CD4-positive, CD25-positive, alpha-beta regulatory T cell (primary cell): ENCODE measurements at places on chromosomes 2 and 18. TPM values are rescaled to one million over a fixed set of nuclear protein-coding genes. Genes with fewer than 3 reads are reported as not detected.

- no peak for DNase-seq
These were observed 24.6 kb downstream of the DOCK10 start for GRCh38 chr2:225017713-225018112.

DNA sequence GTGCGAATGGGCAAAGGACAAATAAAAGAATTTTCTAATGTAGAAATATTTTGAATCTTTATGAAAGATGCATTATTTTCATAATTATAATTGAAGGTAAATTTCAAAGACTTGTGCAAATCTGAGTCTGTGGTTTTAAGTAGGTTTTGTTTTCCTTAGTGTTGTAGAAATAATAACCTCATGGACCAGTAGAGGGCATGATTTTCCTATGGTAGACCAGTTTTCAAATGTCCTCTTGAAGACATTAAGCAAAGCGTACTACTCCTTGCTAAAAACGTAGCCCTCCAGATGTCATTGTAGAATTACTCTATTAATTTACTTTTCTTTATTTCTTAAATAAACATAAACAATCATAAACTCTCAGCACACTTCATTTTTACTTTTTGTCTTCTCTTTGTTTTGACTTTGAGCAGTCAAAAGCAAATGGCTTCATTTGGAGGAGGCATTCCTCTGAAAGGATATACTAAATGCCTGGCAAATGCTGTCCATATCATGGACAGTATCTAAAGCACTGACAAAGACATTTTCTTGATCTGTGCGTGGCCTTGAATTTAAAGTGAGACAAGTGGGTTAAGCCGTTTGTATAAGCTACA is 85.8 kb upstream of the FAM237A start:
- peak; percentile 53 for DNase-seq

- DNase-seq, result no peak
These were observed 55.2 kb upstream of the DTNB start for GRCh38 chr2:25728559-25728958.

The ACKR3 gene
- polyA plus RNA-seq, result 3.9 TPM

The GKN2 gene
- not detected for polyA plus RNA-seq

- no peak for DNase-seq
These were observed 172.5 kb downstream of the MAIP1 start for GRCh38 chr2:200127848-200128247.

DNA sequence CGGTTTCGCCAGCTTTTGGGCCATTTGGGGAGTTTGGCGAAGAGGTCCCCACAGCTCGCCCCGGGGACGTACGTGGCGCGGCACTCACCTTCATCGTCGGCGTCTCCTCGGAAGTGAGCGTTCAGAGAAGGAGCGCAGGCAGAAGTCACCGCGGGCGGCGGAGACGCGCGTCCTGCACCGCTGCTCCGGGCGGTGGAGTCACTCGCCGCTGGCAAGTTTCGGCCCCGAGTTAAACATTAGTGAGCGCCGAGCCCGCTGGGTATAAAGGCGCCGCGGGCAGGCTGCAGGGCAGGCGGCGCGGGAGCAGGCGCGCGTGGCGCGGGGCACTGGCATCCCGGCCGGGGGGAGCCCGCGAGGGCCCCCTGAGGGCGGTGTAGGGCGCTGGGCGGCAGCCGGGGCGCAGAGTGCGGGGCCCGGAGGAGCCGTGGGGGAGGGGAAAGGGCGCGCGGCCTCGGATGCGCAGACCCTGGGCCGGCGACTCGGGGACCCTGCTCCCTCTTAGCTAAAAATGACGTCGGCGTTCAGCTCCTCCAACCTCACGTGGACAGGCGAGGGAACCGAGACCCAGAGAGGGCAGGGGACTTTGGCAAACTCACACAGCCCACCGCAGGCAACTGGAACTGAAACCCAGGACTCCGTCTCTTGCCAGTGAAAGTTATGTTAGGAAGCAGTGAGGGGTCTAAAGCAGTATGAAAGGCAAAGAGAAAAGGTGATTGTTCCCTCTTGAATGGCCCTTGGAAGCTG is at the start of gene DPP4:
DPP4 (minus strand) TSS at position 328 of the 744 bp plus-strand sequence; CDS start at position 94, 234 bp downstream.
- peak; percentile 59 for DNase-seq

The MPP4 gene
- polyA plus RNA-seq, result not detected

GRCh38 chr18:28115149-28115550 is 61.8 kb downstream of the CDH2 start:
- no peak for DNase-seq

DNA sequence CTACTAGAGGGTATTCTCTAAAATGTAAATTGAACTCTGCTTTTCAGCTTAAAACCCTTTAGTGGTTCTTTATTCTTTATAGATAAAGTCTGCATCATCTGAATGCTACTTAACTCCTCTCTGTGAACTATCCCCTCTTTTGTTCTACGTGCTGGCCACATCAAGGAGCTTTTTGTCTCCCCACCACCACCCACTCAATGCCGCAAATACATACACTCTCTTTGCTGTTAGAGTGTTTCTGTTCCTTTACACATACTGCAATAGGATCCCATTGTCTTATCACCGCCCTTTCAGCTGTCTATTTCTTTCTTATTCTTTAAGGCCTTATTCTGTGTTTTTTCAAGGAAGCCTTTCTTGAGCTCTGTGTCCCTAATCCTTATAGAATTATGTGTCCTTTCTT is 83.3 kb downstream of the EML4 start:
- no peak for DNase-seq

DNA sequence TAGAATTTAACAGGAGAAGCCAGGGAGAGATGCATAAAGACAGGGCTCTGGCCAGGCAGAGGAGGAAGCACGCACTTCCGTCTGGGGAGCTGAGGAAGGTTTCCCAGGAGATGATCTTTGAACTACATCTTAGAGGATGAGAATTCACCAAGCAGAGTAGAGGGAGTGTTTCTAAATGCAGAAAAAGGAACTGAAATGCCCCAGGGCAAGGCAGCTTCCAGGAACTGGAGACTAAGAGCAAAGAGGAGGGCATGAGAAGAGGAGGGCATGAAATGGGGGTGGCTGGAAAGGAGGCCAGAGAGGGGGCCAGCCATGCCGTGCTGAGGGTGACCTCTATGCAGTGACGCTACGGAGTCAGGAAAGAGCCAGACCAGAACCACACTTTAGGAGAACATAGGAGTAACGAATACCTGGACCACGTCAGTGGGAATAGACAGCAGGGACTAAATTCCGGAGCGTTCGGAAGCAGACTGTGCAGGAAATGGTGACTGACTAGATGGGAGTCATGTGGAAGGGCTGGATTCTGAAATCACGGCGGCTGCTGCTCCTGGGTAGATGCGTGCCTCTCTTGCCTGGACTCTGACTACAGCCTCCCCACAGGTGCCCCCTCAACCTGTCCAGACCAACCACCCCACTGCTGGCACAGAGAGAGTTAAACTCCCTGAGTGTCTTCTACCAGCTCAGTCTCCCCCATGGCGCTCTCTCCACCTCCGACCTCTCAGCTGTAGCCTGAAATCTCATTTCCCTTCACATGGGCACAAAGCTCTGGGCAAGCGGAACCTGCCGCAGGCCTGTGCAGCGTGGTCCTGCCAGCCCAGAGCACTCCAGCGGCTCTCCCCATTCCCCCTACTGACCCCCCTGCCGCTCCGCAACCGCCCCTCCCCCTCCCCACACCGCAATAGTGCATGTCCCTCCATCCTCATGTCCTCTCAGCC is 87.0 kb upstream of the RTN4 start:
- DNase-seq, result no peak

The CXCR4 gene
- polyA plus RNA-seq, result 536 TPM

DNA sequence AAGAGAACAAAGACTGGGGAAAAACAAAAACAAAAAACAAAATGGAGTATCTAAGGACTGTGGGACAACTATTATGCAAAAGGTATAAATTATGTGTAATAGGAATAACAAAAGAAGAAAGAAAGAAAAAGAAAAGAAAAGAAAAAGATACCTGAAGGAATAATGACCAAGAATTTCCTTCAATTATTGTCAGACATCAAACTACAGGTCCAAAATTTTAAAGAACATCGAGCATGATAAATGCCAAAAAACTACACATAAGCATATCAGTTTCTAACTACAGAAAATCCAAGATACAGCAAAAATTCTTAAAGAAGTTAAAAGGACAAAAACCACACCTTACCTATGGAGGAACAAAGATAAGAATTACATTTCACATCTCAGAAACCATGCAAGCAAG is 93.0 kb downstream of the SPIRE1 start:
- no peak for DNase-seq

The ABCG5 gene
- not detected for polyA plus RNA-seq

The PRKAG3 gene
- polyA plus RNA-seq, result not detected

DNA sequence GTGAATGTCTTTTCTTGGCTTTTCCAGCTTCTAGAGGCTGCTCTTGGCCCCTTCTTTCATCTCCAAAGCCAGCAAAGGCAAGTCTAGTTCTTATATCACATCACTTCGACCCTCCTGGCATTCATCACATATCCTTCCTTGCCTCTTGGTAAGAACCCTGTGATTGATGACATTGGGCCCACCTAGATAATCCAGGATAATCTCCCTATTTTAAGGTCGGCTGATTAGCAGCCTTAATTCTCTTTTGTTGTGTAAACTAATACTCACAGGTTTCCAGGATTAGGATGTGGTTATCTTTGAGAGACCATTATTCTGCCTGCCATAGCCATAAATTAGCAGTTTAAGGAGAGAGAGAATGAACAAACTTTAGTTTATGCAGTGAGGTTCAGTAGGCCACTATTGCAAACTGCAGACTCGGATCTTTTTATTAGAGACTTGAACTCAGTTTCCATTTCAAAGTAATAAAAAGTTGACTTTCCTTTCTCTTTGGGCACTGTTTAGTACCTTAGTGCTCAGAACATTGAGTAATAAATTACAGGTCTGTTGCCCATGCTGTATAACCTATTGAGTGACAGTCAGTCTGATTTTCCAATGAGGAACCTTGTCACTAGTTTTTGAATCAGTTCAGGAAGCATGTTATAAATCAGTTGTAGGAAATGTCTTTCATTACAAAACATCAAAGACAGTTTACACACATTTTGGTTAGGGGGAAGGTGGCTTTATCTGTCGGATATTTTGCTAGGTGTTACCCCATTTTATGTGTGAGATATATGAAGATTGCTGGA is 4.5 kb downstream of the NDUFV2 start:
- DNase-seq, result no peak

The DES gene
- polyA plus RNA-seq, result not detected

DNA sequence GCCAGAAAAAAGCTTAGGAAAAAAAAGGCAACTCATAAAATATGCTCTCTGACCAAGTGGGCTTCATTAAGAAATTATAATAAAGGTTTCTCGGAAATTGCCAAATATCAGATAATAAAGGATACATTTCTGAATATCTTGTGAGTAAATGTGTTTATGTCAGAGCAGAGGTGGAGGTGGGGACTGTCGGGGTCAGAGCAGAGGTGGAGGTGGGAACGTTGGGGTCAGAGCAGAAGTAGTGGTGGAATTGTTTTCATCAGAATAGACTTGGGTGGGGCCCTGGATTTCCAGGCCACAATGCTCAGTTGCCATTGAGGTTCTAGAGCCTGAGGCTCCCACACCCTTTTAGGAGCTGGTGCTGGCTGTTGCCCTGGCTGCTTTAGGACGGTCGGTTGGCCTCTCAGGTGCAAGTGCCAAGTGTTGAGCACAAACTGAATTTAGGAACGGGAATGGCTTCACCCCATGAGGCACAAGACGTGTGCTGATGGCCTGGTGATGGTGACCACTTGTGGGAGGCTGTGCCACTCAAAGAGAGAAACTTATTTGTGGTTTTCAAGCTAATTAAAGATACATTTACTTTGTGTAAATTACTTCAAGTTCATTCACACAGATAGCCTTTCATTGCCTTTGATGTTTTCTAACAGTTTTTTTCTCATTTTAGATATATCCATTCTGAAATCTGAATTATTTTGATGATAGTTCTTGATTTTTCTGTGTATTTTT is 131.5 kb downstream of the ATP9B start:
- peak; percentile 56 for DNase-seq

The PID1 gene
- polyA plus RNA-seq, result not detected

The NT5C1B gene
- 0.78 TPM for polyA plus RNA-seq

The MOGAT1 gene
- not detected for polyA plus RNA-seq

The ALK gene
- not detected for polyA plus RNA-seq

DNA sequence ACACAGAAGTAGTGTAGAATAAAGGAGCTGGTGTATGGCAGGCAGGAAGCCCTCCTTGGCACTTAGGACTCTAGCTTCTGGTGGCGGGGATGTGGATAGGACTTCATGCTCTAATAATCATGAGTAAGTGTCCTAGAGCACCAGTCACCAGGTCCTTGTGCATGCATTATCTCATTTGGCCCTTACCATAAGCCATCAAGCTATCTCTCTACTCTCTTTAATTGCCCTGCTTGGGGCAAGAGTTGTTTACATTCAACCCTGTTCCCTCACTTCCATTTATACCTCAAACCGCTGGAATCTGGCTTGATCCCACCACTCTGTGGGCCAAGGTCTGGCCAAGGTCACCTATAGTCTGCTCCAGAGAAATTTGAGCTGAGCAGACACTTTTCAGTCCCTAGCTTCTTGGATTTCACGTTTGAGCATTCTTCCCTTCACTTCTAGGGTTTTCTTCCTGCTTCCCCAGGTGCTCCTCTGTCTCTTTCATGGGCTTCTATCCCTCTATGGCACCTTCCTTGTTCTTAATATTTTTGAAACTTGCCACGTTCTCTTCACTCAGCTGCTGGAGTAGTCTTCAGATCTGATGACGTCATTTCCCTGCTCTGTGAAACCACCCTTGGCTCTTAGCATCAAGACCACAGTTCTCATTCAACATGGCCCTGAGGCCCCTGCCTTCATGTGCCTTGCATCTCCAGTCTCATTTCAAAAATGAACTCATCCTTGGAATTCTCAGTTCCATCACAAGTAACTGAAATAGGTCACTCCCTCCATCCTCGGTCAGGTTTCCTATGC is 94.9 kb upstream of the GATA6 start:
- no peak for DNase-seq

DNA sequence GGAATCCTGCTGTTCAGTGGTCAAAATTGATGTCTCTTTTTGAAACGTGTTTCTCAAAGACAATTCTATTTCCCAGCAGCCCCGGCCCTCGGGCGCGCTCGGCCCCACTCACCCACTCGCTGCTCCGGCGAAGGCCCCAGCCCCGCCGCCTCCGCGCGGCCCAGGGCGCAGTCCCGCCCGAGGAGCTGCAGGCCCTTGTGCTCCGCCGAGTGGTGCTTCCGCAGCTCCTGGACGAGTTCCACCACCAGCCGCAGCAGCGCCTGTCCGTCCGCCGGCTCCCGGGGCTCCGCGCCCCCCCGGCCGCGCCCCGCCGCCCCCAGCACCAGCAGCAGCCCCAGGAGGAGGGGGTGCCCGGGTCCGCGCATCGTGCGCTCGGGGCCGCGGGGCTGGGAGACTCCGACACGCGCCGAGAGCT is 413 bp downstream of the ALKAL2 start:
- peak; percentile 24 for DNase-seq

- DNase-seq, result no peak
These were observed 41.3 kb downstream of the ACTR2 start for GRCh38 chr2:65268957-65269356.

The GRP gene
- polyA plus RNA-seq, result not detected
